Activated CD4-positive, alpha-beta T cell treated with anti-CD3 and anti-CD28 coated beads, Interleukin-2, amount 50 U/mL, for 4 hours (primary cell): ENCODE measurements at places on chromosomes 11 and 22.

DNA sequence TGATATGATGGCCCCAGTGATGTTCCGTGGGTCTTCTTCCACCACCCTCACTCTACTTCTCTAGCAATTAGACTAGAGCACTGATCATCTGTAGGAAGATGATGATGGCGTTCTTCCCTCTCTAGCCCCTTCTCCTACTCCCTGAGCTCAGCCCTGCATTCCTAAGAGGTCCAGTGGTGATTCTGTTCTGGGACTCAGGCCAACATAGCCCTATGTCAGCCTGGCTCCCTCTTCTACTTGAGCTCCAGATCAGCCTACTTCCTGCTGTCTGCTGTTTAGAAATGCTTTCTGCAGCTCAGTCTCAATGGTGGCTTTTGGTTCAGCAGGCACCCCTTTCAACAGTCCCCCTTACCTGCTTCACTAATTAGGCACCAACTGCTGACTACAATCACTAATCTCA is 86.1 kb upstream of the ZBED5 start:
- DNase-seq = no peak

- no peak for DNase-seq
Observed at GRCh38 chr22:29814003-29814402, 24.1 kb downstream of the ASCC2 start.

- DNase-seq = no peak
Observed at GRCh38 chr11:3058753-3059664, 1.8 kb upstream of the CARS1 start.

DNA sequence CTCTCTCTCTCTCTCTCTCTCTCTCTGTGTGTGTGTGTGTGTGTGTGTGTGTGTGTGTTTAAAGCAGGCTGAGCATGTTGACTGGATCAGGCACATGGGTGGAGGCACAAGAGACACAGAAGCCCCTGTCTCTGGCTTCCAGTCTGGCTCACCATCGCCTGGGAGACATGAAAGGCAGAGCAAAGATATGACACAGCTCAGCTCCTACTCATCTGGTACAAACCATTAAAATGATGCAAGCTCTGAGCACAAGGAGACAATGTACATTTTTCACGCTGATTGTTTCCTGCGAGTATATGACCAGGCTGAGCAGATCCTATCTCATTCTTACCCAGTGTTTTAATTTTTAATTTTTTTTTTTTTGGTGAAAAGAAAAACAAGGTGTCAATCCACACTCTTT is 9.5 kb downstream of the SLC6A5 start:
- DNase-seq = no peak

- no peak for DNase-seq
Observed at GRCh38 chr22:46911346-46911745, 148.9 kb downstream of the TBC1D22A start.

DNA sequence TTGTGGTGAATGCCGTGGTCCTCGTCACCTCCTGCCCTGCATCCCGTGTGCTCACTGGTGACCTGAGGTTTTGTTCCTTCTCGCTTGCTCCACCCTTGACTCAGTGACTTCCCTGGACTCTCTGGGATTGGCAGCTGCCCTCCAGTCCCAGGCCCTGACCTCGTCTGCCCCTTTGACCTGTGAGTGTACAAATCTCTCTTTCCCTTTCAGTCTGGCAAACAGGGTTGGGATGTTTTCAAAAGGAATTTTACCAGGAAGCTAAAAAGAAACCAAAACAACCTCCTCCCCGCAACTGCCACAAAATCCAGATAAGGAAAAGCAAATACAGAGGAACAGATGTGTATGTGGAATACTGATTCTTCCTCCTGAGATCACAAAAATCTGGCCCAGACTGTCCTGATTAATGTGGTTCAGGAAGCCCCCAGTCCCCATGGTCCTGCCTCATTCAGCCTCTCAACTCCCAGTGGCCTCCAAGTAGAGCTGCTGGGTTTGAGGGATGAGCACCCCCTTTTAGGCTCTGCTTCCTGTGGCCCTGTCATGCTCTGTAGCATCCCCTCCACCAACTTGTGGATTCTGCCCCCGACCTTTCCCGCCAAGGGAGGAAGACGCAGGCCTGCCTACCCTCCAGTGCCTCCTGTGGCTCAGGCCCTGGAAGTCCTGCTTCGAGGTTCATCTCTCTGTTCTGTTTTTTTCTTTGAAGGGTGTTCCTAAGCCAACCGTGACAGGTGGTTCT is 15.2 kb downstream of the ROBO4 start:
- DNase-seq = no peak

DNA sequence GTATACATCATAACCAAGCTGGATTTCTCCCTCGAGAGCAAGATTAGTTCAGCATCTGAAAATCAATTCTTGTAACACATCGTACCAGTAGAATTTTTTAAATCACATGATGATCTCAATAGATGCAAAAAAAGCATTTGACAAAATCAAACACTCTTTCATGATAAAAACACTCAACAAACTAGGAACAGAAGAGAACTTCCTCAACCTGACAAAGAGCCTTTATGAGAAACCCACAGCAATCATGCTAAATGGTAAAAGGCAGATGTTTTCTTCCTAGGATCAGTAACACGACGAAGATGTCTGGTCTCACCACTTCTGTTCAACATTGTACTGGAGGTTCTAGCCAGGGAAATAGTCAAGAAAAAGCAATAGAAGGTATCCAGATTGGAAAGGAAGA is 34.1 kb upstream of the TMPRSS4 start:
- no peak for DNase-seq

DNA sequence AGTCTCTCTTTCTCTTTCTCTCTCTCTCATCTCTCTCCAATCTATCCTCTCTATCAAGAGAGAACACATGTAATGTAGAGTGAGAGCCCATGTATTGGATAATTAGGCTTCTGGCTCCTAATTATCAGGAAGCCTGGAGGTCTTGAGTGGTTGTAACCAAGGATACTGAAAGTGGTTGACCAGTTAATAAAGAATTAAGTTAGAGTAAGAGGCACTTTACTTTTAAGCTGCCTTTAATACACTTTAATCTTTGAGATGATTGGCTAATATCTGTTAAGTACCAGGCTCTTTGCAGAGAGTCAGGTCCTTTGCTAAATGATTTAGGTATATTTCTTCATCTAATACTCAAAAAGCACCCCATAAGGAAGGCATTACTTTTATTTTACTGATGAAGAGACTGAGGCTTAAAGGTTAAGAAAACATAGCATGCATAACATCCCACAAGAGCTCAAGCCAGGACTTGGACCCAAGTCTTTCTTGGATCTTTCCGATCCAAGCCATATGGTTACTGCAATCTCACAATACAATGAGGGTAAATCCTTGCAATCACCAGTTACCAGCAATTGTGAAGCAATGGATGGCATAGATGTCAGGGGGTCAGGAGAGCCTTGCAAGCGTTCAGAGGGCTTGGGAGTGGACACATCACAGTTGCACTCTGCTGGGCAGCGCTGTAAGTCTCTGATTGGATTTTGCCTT is 22.1 kb downstream of the CD44 start:
- no peak for DNase-seq

DNA sequence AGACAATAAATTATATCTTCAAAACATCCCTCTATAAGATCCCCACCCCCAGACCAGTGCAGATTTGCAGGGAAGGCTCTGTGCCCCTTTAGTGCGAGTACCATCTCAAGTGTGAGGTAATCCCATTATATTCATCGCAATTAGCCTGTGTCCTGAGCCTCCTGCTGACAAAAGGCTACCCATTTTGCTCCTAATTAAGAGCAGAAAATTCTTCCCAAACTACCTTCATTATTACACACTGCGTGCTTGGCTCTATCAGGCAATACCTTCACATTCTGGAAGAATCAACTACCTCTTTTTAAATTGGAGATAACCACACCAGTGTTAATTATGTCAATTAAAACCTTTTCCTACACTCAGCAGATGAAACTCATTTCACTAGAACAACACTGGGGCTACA is 1133.4 kb upstream of the CCDC90B start:
- no peak for DNase-seq

DNA sequence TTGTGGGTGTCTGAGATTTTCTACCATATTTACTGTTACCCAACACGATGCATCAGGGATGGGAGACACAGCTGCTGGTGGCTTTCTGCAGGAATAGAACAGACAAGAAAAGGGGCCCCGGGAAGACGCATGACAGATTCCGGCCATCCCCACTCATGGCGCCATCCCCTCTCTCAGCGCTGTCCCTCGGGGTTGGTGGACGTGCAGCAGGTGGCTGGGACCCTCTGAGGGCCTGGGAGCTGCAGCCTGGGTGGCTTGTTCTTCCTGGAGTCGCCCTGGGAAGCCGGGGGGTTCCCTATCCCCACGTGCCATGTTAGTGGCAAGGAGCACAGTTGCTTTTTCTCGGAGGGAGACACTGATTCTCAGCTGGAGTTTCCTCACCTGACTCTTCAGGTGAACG is 1123.3 kb downstream of the BRD1 start:
- DNase-seq = no peak

GRCh38 chr22:34797826-34798225 is 268.1 kb upstream of the ISX start:
- DNase-seq = no peak

- no peak for DNase-seq
Observed at GRCh38 chr11:125170510-125171031, 6.0 kb downstream of the PKNOX2 start.

DNA sequence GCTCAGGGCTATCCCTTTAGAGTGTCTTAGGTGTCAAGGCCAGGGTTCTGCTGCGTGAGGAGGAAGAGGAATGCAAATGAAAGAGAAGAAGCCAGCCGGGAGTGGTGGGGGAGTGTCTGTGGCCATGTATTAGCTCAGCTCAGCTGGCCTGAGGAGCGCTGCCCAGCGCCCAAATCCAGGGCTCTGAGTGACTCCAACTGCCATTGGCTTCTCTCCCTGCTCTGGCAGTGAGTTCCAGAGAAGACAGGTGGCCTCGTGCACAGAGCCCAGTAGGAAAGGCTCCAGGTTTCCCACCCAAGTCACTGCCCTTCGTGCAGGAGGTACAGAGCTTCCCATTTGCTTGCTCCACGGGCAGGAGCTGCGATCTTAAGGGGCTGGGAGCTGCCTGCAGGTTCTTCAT is 302.0 kb downstream of the KIRREL3 start:
- DNase-seq = no peak

GRCh38 chr22:24983151-24983550 is 30.6 kb downstream of the KIAA1671 start:
- no peak for DNase-seq

DNA sequence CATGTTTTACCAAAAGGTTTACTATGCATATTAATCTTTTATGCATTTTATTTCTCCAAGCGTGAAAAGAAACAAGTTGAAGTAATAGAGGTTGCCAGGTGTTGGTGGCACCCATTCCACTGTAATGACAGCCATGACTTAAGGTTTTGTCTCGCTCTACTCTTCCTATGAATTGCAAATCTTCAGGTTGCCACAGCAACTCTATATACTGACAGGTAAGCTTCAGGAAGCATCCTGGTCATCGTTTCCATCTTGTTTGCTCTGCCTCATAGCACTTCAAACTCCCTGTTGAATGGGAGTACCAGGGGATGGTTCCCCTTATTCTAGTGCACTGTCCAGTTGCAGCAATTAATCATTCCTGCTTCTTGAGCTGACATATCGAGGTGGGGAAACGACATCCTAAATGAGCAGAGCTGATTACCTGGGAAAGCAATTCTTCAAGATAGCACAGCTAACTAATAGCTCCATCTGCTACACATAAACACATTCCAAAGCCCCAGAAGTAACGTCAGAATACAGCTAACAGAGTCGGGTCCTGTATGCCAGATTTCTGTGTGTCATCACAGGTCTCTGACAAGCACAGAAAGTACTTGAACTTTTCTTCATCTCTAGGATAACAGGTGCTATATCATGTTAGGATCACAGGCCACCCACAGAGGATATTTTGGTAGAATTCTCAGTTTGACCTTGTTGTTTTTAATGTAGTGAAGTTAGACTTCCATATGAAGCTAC is 80.3 kb downstream of the CADM1 start:
- no peak for DNase-seq

DNA sequence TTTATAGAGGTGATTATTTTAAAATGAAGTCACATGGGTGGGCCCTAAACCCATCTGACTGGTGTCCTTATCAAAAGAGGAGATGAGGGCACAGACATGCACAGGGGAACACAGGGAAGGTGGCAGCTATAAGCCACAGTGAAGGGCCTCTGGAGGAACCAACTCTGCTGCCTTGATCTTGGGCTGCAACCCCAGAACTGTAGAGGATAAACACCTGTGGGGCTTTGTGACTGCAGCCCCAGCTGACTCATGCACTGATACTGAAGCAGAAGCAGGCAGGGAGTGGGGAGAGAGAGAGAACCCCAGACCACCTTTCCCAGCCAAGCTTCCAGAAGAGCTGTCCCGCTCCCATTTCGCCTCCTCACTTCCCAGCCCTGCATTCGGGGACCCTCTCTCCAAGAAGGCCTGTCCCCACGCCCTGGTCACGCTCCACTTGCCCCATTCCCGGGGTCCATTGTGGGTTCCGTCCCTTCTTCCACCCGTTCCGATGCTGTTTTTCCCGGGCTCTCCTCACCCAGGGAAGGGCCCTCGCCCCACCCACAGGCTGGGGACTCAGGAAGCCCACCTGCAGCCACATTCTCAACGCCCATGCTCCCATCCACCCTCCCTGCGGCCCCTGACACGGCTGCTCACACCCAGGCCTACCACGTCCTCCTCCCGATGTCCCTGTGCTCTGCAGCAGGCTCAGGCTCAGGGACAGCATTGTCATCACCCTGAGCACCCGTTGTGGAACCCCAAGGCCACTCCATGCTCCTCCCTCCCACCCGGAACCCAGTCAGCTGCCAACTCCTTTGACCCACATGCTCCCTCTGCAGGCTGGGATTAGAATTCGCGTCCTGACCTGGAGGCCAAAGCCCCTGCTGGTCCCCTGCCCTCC is 90.8 kb upstream of the SHANK2 start:
- no peak for DNase-seq

GRCh38 chr11:35963911-35964310 is 20.0 kb downstream of the LDLRAD3 start:
- no peak for DNase-seq

GRCh38 chr11:47979378-47980087 is 826 bp upstream of the PTPRJ start:
- DNase-seq = no peak

DNA sequence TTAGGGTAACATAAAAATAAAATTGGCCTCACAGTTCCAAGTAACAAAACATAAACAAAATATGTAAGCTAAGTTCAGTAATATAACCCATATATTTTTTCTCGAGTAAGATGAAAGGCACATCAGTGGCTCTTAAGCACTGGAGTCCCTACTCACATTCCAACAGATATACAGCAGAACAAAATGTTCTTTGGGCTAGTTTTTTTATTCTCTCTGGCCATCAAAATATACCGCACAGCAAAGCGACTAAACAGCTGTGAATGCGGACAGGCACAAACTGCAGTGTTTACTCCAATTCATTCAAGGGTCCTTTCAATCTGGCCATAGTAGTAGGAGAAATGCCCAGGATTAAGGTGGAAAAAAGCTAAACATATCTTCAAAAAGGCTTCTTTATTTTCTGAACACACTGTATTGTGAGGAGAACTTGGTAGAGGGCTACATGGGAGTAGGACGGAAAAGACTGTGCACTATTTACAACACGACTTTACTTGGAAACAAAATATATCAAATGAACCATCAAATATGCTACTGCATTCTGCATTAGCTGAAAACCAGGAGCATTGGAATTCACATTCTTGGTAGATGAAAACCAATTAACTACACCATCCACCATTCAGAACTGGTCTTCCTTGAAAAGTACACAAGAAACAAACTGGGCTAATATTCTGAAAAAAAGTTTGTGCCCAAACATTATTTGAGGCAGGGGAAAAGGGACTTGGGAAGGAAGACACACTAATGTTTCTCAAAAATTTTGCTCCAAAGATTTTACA is 4.4 kb downstream of the CDON start:
- DNase-seq = no peak

- DNase-seq = no peak
Observed at GRCh38 chr22:26086359-26086758, 82.9 kb upstream of the SEZ6L start.
